ENCODE measurements at places on chromosomes 2 and 18.

- DNase-seq, result no peak
Observed at GRCh38 chr18:33440060-33441043, at the start of gene CCDC178. CCDC178 (minus strand) TSS chr18:33440721; CDS start chr18:33412088, 28,633 bp downstream.

GRCh38 chr2:102154946-102155702 is 12.6 kb downstream of the IL1R1 start:
- no peak for DNase-seq

DNA sequence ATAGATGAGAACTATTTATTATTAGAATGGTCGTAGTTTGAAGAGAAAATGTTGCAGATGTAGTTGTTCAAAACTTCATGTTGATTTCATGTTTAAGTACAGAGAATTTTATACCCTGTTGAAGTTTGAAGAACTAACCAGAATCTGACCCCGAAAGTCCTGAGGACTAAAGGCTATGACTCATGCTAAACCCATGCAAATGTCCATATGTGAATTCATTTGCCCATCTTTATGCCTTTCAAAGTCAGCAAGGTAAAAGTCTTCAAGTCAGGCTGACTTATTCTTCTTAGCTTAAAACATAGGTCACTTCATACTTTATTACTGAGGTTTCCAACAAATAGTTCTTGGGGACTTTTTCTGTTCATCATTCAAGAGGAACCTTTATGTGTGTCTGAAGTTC is 185.5 kb downstream of the CCDC85A start:
- DNase-seq, result no peak

DNA sequence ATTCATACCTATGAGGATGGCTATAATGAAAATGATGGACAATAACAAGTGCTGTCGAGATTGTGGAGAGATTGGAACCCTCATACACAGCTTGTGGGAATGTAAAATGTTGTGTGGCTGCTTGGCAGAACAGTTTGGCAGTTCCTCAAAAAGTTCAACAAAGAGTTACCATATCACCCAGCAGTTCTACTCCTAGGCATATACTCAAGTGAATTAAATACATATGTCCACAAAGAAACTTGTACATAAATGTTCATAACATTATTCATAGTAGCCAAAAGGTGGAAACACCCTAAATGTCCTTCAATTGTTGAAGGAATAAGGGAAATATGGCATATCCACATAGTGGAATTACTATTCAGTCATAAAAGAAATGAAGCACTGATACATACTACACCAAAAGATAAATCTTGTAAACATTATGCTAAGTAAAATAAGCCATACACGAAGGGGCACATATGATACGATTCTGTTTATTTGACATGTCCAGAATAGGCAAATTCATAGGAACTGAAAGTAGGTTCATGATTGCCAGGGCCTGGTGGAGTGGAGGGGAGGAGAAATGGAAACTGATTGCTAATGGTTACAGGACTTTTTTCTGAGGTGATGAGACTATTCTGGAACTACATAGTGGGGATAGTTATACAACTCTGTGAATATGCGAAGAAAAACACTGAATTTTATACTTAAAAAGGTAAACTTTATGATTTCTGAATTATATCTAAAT is 92.1 kb downstream of the ADAM23 start:
- no peak for DNase-seq

DNA sequence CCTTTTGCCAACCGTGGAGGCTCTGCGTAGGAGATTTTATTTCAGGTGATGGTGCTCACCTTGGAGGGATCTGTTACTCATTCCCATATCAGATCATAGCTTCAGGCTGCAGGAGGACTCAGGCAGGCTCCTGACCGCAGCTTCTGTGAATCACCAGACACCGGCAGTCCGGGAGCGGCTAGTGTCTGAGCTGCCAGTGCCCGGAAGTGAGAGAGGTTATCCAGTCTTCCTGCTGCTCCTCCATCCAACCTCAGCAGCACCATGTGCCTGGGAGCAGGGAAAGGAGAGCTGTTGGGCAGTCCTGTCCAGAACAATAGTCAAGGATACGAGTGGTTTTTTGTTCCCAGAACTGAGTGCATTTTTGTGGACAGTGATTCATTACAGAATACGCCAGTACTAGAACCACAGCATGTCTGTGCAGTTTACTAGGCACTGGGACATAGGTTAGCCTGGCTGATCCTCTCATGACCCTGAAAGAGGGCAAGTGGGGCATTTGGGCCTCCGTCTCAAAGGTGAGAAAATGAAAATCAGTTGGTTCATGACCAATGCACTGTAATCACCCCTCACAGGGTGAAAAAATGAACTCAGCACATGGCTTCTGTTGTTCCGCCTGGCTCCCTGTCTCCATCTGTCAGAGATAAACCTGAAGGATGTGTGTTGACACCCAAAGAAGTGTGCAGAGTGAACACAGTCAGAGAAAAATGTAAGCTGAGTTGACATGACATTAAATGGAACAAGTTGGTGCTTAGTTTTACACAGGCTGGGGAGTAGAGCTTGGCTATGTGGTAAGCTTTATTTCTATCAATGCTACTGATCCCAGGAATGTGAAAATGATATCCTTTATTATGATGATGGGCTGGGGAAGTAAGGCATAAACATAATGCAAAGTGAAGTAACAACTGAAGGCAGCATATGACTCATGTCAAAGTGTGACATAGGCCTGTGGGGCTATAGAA is 12.2 kb downstream of the FHOD3 start:
- no peak for DNase-seq

- no peak for DNase-seq
Observed at GRCh38 chr18:79570266-79571201, 109.1 kb upstream of the CTDP1 start.

GRCh38 chr2:26989156-26989555 is 18.7 kb downstream of the MAPRE3 start:
- DNase-seq, result no peak

DNA sequence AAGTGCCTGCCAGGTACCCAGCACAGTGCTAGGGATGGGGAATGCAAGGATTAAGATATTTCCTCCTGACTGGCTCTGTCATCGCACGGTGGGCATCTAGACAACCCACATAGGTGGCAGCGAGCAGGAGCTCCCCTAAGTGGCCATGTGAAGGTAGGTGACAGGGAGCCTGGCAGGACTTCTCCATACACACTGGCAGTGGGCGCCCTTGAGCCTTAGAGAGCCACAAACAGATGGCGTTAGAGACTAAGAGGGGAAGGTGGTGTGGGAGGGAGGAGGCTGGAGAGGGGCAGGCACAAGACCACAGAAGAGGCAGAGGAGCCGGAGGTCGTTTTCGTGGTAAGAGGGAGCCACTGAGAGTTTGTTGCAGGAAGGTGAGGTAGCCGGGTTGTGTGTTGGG is 15.2 kb downstream of the PRELID3A start:
- no peak for DNase-seq

GRCh38 chr2:45199973-45200372 is 190.7 kb upstream of the SIX2 start:
- no peak for DNase-seq

DNA sequence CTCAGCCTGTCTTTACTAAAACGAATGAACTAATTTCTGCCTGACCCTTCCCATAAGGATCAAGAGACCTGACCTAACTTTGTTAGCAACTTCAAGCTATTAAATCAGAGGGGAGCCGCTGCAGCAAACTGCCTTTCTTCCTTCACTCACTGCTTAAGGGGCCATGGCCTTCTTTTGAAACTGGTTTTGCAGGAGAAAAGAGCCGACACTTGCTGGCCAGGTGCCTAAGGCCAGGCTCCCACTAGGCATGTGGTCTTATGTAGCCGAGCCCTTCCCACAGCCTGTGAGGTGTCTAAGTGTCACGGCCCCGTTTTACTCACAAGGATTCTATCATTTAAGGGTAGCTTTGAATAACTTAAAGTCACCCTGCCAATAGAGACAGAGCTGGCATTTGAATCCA is 130.8 kb downstream of the ZNF236 start:
- DNase-seq, result no peak

DNA sequence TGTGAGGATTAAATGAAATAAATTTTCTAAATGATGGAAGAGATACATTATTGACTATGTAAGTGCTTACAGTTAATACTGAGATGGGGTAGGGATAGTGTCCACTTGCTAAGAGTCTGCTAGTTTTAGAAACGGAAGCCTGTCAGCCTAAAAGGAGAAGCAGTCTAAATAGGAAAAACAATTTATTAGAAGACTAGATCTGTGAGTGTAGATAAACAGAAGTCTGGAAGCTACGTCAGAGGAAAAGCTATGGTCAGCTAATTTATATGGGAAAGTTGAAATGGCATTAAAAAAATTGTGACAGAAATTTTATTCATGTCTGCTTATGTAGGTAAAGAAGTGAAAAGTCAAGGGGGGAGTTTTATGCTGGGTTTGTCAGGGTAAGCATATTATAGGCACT is 1338.4 kb upstream of the CHAC2 start:
- DNase-seq, result no peak

DNA sequence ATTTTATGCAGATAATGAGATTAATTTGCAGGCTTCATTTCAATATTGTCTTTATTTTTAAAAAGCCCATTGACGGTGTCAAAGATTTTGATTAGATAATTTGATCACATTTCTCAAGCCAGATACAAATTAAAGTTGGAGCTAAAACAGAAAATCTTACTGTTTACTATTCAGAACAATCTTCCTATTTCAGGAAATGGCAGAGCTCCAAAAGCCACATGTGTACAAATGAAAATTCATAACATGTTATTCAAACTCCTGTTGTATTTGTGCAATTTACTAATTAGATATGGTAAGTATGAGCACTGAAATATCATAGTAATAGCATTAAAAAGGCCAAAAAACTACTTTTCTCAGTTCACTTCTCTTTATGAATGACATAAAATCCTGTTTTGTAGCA is 682.9 kb downstream of the KCNJ3 start:
- no peak for DNase-seq

DNA sequence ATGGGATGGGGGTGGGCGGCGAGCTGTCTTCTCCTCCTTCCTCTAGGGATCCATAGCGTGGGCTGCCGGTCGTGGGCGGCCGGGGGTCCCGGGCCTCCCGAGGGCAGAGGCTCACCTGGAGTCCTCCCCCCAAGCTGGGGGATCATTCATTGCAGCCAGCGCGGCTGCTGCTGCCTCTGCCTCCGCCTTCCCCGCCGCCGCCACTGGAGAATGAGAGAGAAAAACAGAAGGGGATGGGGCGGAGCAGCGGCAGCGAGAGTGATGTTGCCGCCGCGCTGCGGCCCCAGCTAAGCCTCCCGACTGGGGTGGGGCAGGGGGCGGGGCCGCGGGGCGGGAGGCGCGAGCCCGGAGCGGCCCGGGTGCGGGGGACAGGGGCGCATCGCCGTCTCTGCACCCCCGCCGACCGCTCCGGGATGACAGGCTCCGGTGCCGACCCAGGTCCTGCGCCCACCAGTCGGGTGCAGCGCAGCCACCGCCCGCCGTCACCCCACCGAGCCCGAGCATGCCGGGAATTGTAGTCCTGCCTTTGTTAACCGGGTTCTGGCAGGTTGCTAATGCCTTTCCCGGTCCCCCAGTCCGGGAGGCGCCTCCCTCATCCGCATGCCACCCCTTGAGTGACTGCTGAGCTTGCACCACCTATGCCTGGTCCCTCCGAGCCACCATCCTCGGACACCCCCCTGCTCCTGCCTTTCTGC is at the start of gene KIF3C:
TSS of gene KIF3C (minus strand) at position 225 of the 695 bp plus-strand sequence. CDS start 580 bp downstream, outside the sequence.
- peak; percentile 64 for DNase-seq

- DNase-seq, result no peak
Observed at GRCh38 chr18:34709104-34709503, 994 bp upstream of the DTNA start.

DNA sequence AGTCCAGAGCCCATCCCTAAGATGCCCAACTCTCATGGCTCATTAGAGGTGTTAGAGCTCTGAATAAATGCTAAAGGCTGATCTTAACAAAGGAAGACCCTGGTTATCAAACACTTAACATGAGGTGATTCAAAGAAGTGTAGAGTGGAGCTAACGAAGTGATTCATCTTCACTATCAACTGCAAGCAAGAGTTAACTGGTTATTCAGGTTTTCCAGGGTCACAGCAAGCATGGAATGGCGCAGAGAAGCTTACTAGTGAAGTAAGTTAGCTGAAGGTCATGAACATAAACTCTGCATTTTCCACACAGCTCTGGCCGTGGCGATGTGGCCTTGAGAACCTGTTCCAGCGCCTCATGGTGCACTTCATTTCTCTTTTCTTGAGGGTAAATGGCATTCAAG is 17.0 kb downstream of the RND3 start:
- DNase-seq, result no peak

DNA sequence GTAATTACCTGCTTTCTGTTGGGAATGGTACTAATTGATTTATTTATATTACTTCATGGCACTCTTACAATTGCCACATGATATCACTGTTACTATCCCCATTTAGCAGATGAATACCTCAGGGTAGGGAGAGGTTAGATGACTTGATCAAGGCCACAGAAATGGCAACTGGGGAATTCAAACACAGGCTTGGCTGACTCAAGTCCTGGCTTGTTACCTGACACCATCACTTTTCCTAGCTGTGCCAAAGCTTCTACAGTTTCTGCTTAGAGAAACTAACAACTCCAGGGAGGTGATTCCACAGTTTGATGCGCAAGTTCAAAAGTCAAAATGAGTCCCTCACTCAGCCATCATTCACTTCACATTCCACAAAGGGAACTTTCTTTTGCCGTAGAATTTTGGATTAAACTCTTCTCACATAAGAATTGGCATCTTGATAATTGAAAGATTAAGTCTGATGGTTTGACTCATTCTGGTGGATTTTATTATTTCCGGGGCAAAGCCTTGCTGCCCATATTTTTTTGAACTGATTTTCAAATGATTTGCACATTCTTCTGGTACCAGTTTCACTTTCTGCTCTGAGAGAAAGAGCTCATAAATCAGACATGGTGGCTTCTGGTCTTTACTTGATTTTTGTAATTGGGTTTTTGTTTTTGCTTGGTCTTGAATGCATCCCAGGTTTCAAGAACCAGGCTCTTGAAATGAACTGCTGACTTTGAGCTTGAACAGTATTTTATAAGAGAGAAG is 656.8 kb downstream of the BCL11A start:
- DNase-seq, result no peak

DNA sequence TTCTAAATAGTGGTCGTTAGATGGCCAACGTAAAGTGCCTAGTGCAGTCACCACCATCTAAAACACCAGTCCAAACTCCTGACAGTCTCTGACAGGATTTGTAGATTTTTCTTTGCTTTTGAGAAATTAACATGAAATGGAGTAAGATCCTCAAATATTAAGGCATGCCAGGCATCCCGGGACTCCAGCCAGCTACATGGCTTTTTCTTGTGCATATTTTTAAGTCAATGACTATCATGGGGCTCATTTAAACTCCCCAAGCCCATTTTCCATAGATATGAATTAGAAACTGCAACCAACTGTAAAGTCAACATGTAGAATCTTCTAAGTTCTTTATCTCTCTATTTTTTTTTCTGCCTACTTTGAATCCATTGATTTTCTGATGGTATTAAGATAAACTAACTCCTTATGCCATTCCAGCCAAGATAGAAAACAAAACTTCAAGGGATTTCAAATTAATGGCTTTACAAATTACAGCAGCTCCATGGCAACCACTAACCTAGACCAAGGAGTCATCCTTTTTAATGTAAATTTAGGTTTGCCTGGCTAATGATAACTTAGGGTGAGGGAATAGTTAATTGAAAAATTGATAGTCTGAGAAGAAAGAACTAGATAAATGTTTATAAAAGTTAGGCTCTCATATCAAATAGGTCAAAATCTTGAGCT is 764.1 kb upstream of the NXPH2 start:
- no peak for DNase-seq

All from effector memory CD4-positive, alpha-beta T cell (primary cell).